CD8-positive, alpha-beta memory T cell (primary cell): ENCODE measurements at places on chromosomes 5 and 9.

- DNase-seq: no peak
Measured at GRCh38 chr9:123725389-123725788, 204.5 kb downstream of the DENND1A start.

- DNase-seq: no peak
Measured at GRCh38 chr5:90289837-90290236, 119.7 kb downstream of the CETN3 start.

GRCh38 chr5:169650701-169651331 lies 13.7 kb downstream of the DOCK2 start:
- no peak for DNase-seq

GRCh38 chr5:1793301-1793740 lies 6.3 kb downstream of the MRPL36 start:
- DNase-seq: no peak

- no peak for DNase-seq
Measured at GRCh38 chr5:155689406-155689805, 637.6 kb upstream of the SGCD start.

- no peak for DNase-seq
Measured at GRCh38 chr9:131630205-131630831, 85.0 kb downstream of the PRRT1B start.

DNA sequence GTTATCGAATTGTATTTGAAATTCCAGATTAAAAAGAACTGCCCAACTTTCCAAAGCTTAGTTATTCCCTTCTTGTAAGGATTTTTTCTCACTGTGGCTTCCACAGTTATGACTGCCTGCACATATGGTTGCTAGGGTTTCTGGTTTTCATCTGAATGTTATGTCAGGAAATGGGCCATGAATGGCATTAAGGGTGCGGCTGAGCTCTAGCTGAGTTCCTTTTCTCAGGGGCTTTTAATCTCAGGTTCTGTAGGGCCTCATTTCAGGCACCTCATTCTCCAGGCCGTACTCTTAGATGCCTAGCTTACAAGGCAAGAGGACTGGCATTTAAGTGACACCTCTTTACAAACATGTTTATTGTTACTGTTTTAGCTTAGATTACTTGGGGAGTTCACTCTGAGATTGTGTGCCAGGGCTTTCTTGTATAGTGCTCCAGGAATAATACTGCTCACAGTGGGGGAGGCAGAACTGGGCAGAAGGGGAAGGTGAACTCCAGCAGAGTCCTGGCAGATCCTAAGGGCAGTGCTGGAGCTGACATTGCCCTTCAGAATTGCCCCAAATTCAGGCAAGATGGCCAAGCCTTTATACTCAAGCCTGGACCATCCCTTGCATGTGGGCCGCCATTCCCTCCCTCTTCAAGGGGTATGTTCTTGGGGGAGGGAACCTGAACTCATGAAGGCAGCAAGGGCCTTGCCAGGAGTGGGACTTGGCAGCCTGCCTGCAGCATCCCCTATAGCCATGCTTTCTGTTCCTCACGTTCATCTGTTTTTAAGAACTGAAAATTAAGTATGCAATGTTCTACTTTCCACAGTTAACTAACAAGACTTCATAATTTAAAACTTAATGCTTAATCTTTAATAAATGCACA lies 111.5 kb downstream of the KDM4C start:
- no peak for DNase-seq

DNA sequence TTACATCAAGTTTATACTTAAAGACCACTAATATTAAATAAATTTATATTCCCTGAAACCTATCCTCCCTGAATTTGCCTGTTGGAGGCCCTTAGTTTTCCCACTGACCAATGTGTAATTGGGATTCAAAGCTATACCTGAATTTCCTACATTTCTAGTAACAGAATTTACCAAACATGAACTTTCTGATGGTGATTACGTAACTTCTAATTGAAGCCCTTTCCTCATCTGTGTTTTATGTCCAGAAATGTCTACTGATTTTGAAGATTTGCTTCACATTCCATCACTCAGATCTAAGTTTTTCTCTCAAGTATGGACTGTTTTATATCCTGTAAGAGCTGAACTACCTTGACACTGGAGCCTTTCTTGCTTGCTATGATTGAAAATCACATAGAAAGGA lies 12.8 kb downstream of the ZFP62 start:
- no peak for DNase-seq

DNA sequence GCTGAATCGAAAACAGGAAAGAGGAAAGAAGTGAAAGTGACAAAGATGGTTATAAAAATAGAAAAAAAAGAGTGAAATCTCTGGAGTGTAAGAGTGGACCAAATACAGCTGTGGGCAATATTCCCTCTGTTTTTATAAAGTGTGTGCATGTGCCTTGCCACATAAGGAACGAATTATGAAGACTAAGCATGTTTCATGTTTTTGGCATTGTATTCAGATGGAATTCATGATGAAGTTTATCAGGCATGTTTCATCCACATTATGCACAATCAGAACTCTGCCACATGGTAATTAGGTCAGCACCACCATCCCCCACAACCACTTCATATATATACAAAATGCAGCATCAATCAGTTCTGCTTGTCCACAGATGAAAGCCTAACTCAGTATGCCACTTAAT lies 348.0 kb downstream of the ZNF608 start:
- no peak for DNase-seq
